Uterus (tissue), 4 donors: ENCODE measurements at places on chromosomes 2 and 18. TPM values are rescaled to one million over a fixed set of nuclear protein-coding genes. Genes with fewer than 3 reads are reported as not detected.

DNA sequence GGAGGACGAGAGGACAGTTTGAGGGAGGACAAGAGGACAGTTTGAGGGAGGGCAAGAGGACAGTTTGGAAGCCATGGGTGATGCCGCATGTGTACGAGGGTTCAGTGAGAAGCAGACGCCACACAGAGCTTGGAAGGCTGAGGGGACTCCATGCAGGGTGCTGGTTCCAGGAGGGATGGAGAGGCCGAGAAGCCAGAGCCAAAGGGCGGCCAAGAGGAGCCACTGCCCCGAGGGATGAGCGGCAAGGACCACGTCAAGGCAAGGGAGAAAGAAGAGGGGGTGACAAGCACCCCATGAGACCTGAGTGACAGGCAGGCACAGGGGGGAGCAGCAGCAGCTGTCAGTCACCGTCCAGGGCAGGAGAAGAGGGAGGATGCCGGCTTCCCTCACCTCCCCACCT lies 385.7 kb upstream of the MYT1L start:
- DNase-seq: no peak

DNA sequence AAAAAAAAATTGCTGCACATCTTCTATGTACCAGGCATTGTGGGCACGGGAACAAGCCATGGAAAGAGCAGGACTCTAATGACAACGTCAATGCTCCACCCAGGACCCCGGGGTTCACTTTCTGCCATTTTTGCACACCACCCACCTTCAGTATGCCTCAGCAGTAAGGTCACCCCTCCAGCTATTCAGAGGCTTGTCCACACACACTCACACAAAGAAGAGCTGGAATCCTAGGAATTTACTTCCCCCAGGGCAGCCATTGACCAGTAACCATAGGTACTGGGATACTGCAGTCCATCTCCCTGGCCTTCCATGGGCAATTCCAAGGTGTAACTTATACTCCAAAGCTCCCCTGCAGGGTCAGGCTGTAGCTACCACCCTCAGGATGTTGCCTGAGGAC lies 170.8 kb downstream of the SUCLG1 start:
- no peak for DNase-seq

KCNK3 gene
- total RNA-seq: 2.8 TPM

DNA sequence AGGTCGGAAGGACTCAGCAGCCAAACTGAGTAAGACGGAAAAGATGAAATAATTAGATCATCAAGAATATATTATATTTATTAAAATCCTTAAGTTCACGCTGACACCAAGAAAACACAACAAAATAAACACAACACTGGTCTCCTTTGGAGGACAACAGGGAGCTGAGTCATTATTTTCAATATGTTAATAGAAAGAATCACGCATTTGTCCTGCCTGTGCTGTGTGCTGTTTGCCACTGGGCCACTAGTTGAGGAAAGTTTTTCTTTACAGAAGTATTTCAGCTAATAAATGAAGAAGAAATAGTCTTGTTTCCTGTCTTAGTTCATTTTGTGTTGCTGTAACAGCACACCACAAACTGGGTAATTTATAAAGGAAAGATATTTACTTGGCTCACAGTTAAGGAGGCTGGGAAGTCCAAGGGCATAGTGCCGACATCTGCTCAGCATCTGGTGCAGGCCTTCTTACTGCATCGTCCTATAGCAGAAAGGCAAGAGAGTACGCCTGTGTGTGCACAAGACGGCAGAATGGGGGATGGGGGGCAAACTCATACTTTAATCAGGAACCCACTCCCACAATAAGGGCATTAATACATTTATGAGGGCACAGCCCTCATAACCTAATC lies 88.0 kb downstream of the TCF7L1 start:
- peak; percentile 67 for DNase-seq

GRCh38 chr18:11591957-11592356 lies 17.4 kb upstream of the SLC35G4 start:
- DNase-seq: no peak

DNA sequence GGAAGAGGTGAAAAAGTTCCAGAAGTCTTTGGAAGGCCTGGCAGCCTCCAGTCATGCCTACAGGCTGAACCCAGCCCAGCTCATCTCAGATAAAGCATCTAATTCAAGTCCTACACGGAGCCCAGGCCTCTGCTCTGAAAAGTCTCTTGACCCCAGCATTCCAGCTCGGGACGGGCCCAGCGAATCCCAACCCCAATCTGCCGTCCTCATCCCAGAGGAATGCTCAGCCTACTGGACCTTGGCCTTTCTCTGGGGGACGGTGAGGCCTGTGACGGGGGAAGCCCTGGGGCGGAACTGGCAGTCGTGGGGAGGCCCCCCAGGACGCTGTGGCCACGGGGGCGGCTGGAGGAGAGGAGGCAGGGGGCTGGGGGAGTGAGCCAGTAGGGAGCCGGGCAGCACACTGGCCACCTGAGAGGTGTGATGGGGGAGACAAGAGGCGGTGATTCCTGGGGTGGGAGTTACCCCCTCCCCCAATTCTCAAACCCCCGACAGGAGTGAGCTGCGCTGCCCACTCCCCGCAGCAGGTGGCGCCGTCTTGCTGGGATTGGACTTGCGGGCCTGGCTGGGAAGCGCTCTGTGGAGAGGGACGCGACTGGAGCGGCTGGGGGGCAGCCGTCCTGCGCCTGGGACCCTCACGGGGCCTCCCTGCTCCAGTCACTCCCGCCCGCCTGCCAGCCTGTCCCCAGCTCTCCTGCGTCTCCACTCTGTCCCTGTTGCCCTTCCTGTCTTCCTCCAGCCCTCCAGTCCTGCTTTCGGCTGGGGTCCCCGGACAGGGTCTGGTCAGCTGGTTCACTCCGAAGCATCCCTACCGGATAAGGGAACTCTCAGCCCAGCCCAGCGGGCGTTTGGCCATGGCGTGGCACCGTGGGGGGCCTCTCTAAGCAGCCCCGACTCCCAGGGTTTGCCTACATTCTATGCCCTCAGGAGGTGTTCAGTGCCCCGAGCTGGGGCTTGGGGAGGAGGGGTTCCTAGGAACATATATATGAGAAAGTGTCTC lies 182.6 kb upstream of the HAAO start:
- peak; percentile 81 for DNase-seq

DNA sequence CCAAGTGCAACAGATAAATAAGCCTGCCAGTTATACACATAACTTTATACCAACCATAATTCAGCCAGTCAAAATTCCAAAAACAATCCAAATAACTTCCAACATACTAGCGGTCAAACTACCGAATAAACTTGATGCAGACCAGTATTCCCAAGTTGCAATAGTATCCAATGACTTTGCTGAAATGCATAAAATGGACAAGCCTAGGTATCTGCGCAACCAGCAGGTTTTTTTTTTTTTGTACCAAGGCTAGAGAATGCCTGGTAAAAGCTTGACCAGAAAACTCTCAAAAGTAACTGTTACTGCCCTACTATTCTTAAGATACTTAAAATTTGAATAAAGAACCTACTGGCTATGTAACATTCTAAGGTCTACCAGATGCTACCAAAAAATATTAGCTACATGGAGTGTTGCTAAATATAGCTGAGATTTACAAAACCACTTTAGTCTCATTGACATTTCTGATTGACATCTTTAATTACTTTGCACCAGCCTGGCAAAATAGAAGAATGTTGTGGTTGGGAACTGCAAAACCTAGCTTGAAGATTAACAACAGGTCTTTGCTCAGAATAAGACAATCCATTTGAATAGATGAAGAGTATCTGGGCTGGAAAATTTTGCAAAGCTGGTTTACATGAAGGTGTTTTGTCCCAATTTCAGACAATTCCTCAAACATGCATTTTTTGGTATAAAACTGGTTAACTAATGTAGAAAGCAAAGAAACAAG lies 7.3 kb downstream of the SRSF7 start:
- DNase-seq: no peak

- no peak for DNase-seq
Observed at GRCh38 chr2:133787207-133787606, 218.9 kb upstream of the NCKAP5 start.

CHN1 gene
- 56.7 TPM for total RNA-seq

- no peak for DNase-seq
Observed at GRCh38 chr2:136168720-136169119, 50.8 kb upstream of the CXCR4 start.

POTEI gene
- 0.35 TPM for total RNA-seq

GRCh38 chr2:171225302-171225980 lies 64.7 kb upstream of the TLK1 start:
- no peak for DNase-seq

DNA sequence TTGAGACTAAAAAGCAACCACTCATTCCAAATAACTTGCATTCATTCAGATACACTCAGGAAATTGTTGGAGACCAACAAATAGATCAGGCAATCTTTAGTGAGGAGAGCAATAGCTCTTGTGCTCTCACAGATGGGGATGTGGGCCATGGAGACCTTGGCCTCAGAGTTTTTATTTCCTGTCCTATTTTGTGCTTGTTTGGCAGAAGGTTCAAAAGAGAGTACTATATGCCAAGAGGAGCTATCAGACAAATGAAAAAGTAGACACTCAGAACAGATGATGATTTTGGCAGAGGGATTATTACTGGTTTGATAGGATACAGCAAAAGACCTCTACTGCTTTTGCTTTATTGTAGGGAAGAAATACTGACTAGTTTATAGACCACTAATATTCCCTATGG lies 230.2 kb downstream of the KCNE4 start:
- DNase-seq: no peak

DNA sequence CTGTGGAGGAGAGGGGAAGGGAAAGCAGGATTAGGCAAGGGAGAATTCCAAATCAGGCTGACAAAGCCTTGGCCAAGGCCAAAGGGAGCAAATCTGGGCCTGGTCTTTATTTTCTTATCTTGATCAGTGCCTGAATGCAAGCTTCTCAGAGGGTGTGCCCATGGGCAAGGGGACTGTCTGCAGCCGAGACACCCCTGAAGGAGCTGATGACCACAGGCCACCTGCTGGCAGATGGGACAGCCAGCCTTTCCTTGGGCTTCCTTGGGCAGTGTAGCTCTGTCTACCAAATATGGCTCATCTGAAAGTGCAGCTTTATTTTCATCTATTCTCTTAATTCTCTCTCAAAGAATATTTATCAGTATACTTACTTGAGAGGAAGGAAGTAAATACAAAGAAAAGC lies 117.0 kb downstream of the PKP4 start:
- no peak for DNase-seq

HDAC4 gene
- total RNA-seq: 91.5 TPM

DNA sequence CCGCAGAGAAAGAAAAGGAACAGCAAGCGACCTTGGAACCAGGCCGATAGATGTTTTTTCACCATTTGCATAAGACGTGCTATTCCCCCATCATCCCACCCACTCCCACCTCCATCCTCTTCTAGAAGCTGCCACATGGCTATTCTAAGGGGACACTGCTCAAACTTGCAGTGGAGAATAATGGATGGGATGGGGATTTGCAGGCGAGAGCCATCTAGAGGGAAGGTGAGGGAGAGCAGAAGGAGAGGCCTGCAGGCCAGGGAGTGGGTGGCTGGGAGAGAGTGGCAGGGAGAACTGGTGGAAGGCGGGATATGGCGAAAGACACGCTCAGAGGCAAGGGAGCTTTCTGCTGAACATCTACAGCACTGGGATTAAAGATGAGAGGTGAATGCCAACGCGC lies 84.9 kb downstream of the MAPK4 start:
- DNase-seq: no peak

SERPINB7 gene
- total RNA-seq: not detected

- no peak for DNase-seq
Observed at GRCh38 chr18:60784161-60784560, 411.6 kb upstream of the MC4R start.

SRD5A2 gene
- total RNA-seq: not detected

DNA sequence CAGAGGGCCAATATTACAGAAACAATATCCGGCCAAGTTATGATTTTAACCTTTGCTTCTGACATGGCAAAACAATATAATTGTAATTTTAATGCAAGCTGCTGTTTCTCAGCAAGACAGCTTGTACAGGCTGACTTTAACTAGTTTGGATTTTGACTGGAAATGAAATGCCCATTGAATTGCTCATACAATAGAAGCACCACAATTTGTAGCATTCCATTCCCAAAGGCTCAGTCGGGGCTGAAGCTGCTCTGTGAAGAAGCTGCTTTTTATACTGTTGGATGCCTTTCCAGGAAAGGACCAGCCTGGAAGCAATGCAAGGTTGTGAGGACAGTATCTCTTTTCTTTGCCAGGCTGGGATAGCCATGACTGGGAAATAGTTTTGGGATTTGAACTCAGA lies 677.0 kb upstream of the FANCL start:
- no peak for DNase-seq

DNA sequence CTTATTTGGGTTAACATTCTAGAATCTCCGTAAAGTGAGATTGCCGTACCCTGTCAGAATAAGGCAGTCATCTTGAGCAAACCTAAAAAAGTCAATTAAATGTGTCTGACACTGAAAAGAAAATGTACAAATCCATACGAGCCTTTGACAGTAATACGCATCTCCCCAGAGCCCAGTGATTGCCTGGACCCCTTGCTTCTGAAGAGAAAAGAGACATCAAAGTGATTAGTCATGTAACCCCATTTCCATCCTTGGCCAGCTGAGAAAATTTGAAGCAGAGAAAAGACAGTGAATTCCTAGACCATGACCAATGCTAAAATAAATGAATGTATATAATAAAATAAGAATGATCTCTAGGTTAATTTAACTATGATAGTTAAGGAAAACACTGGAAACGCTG lies 1499.4 kb downstream of the SUCLG1 start:
- DNase-seq: no peak
